Stimulated activated CD4-positive, alpha-beta T cell treated with anti-CD3 and anti-CD28 coated beads, Interleukin-1b, Interleukin-23, amount 100 ng/mL, for 24 hours (primary cell): ENCODE measurements at places on chromosomes 4 and X.

DNA sequence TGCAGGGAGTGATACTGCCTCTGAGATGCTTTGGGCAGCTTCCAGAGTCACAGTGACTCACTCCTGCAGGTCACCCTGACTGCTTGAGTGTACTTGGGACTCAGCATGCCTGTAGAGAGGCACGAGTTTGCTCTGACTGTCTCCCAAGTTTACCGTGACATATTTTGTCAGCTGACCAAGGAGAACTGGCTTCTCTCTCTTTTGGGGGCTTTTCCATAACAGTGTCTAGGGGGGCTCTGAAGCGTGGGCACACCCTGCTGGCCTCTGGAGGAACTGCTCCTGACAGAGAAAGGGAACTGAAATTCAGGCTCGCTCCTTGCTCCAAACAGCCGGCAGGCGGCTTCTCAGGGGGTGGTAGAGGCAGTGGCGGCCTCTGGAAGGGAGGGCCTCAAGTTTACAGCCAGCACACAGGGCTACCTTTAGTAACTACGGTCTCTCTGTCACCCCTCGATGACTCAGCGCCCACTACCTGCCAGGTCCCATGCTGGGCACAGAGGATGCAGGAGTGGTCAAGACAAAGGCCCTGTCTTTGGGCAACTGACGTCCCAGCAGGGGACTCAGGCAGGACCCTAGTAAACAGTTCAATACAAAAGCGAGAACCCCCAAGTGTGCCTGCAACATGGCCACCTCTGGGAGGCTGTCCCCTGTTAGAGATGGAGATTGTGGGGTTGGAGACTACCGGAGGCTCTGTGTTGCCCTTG is 17.8 kb downstream of the ZNF185 start:
- no peak for DNase-seq

DNA sequence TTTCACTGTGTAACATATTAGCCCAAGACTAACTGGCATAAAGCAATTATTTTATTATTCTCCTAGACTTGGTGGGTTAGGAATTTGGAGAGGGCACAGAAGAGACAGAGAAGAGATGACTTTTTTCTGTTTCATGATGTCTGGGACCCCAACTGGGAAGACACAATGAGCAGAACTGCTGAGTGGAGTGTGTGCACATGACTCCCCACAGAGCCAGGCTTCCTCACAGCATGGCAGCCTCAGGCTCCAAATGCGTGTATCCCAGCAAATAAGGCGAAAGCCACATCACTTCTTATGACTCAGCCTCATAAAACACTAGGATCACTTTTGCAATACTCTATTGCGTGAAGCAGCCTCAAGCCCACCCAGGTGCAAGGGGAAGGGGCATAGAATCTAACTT is 68.4 kb downstream of the MFAP3L start:
- DNase-seq = no peak

DNA sequence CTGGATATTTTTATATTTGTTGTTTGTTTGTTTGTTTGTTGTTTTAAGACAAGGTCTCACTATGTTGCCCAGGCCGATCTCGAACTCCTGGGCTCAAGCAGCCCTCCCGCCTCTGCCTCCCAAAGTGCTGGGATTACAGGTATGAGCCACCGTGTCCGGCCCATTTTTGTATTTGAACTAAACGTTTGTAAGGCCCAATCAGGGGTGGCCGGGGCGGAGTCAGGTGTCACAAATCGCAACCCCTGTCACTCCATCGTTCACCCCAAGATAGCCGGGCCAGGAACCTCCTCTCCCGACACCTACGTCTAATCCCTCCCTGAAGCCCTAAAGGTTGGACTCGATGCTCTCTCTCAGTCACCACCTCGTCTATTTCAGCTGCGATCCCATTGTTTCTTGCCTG is 722 bp upstream of the EFHC2 start:
- DNase-seq = no peak

DNA sequence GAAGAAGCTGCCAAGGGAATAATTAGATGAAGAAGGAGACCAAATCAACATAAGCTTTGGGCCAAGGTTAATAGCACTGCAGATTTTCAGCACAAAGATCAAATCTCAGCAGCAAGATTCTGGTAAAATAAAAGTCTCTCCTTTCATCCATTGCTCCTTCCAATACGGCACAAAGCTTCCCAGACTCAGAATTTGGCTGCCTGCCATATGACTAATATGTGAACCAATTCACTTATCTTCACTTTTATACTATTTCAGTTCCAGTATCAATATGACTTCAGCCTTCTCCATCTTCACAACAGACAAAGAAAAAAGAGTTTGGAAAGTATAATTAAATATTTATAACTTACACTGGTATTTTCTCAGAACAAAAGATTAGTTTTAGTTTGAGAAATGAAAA is 978.3 kb upstream of the GRID2 start:
- no peak for DNase-seq

DNA sequence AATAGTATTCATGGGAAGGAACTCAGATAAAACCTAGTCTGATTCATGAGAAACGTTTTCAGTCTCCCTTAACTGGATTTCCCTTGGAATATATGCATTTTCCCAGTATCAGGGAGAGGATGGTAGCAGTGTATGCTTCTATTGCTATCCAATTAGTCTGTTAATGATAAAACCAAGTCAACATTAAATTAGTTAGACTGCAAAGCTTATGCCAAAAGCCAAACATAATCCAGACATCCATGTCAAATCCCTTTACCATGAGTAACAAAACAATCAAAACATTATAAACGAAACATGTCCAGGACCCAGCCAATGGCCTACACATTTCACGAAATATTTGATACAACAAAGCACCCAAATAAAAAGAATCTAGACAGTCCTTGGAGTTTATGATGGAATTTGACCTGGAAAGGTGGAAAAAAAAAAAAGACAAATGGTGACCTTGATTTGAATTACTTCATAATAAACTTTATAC is 34.5 kb upstream of the VEGFD start:
- DNase-seq = no peak

DNA sequence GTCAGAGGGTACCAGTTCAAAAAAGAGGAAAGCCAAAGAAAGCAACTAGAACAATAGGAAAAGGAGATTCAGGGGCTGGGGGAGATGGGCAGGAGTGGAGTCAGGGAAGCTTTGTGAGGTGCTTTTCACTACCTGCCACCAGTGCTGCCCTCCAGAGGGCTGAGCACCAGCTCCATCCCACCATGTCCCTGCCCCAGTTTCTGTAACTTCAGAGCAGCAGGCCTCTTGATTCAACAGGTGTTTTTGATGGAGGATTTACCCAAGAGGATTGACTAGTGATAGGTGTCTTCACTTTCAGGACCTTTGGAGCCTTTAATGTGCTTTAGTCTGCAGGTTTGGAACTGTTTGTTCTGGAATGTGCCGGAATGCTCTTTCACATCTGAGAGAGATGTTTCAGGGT is 12.1 kb downstream of the KIT start:
- DNase-seq = no peak

DNA sequence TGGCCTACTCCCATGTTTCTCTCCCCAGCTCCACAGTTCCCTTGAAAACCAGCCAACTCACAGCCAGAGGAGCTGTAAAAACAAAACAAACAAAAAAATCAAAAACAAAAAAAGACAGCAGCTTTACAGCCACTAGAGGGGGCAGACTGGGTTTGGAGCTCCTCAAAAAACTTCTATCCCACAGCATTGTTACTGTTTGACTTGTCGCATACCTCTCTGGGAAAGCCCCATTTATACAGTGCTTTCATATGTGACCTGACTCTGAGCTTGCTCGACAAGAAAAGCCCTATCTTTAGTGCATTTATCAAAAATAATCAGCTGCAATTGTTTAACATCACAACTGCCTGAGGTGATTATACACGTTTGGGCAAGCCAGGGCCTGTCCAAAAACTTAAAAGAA is 21.6 kb downstream of the TSPAN6 start:
- no peak for DNase-seq

DNA sequence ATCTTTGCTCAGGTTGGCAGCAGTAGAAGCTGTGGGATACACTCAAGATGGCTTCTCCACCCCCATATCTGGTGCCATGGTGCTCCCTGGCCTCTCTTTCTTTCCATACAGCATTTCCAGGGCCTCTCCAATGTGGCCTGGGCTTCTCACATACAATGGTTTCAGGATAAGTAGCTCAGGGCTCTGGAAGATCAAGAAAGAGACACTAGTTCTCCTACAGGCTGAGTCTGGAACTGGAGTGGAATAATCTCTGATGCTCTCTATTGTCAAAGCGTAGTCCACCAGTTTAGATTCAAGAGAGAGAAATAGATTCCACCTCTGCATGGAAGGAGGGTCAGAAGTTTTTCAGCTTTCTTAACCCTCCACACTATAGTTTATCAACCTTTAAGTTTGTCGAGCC is 138.2 kb upstream of the AADAT start:
- no peak for DNase-seq

DNA sequence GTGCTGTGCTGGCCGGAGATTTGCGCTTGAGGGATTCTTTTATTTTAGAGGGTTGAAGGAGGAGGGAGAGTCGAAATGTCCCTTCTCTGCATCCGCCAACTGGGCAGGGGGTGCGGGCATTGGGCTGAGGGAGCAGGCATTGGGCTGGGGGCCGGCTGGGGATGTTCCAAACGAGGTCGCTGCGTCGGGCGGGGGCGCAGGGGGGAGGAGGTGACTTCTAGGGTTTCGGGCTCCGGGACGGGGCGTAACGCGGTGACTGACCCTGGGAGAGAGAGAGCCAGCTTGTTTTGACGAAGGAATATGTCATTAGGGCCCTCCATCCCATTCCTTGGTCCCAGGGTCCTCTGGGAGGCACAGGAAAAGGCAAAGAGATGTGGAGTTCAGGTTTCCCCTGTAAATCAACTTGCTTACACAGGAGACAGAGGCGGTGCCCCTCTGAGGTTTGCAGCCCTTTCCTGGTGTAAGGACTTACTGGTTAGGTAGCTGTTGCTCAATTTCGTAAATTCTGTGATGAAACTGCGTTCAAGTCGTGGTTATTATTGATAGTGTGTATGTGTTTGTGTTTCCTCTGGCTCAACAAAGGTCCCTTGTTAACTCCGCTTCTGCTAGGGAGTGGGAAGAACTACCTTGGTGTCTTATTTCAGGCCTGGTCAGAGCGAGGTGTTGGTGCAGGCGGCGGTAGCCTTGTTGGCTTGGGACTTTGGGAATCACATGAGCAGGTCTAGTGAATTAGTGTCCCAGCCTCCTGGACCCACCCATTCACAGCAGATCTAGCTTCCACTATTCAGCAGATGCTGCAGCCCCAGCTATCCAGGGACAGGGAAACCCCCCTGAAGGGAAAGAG is 716 bp downstream of the FHIP1A start:
- DNase-seq = no peak

GRCh38 chrX:57528670-57529255 is 63.0 kb upstream of the ZXDB start:
- no peak for DNase-seq

DNA sequence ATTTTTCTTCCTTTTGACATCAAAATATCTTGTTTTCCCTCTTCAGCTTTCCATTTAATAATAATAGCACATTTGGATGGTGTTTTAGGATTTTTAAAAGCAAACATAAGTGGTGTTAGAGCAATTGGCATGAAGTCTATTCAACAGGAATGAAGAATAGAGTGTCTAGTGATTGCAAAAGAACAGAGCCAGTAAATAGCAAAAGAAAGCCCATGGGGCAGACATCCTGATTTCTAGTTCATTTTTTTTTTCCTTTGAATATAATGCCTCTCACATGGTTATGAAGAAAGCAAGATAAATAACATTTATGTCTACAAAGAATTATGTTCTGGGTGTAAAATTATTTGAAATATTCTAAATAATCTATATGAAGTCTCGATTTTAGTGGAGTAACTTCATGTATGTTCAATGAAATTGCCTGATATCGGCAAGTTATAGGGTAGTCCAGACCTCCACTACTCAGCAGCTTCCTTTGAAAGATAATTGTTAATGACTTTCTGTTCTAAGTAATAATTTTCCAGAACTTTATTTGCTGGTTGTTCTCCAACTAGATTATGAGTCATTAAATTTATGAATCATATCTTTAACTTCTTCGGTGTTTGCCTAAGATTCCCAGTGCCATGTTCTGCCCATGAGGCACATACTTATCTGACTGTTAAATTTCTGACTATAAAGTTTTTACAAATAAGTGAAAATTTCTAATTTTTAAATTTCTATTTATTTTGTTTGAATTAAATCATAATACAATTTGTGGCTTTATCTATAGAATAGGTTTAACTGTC is 587.9 kb downstream of the TLL1 start:
- DNase-seq = no peak

GRCh38 chr4:123361195-123361861 is 35.3 kb upstream of the SPRY1 start:
- DNase-seq = no peak

GRCh38 chr4:173318648-173319211 is 15.4 kb downstream of the HMGB2 start:
- no peak for DNase-seq

DNA sequence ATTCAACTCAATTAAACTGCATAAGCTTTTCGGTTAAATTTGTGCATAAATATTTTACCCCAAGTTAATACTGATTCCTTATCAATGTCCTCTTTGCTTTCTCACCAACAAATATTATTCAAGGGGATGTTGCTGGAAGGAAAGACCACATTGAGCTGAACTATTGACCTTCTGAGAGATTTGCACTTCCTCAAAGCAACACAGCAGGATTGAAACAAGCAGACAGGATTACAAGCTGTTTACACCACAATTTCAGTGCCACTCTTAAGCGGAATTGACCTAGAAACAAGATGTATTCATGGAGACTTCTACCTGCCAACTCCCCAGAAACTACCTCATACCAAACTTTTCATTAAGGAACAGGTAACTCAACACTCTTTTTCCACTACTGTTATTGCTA is 96.5 kb upstream of the DUSP21 start:
- no peak for DNase-seq

DNA sequence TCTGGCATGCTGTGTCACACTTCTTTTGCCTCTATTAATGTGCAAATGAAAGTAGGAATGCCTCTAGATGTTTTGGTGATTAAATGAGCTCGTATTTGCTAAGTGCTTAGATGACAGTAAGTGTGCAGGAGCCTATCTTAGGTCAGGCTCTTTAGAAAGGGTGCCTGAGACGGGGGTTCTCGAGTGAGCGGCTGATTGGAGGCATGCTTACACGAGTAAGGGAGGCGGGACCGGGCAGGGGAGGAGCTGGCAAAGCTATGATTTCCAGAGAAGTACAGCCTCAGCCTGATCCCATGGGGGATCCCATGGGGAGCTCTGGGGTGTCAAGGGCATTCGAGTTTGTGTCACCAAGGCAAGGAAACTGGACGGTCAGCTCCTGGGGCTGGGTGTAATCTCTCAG is 44.8 kb downstream of the CLDN34 start:
- DNase-seq = no peak
